ENCODE measurements at places on chromosomes 1 and 21. TPM values are rescaled to one million over a fixed set of nuclear protein-coding genes. Genes with fewer than 3 reads are reported as not detected.

The TENT5C gene
- 1.1 TPM for total RNA-seq

The SLC22A15 gene
- 4.5 TPM for total RNA-seq

DNA sequence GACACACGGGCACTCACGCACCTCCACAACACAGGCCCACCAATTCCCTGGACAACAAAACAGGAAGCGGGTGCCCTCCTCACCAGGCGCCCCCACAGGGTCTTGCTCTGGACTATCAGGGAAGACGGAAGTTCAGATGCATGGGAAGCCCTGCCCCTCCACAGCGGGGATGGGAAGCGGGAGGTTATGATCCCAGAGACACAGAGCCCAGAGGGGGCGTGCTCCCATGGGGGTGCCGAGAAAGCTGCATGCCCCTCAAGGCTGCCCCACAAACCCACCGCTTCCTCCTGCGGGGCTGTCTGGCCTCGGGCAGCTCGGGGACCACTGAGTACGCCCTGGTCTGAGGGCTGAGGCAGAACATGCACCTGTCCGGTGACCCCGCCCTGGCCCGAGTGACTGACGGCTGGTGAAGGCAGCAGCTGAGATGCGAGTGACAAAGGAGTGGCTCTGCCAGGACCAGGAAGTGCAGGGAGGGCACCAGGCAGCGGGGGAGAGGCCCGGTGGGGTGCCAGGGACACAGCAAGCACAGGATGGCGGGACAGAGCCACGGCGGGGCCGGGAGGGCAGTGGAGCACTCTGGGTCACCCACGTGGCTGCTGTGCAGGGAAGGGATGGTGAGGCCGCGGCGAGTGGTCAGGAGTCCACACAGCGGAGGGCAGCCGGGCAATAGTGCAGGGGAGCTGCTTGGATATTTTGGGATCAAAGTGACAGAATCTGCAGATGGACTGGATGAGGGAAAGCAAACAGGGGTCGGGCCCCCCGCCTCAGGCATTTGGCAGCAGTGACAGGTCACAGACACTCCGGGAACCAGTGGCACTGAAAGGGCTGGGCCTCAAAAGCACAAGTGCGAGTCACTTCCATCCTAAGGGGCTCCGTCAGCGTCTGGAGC lies 18.6 kb downstream of the NADK start:
- DNase-seq: no peak

GRCh38 chr1:234667600-234668576 lies 57.9 kb upstream of the IRF2BP2 start:
- DNase-seq: no peak

GRCh38 chr1:155052439-155053395 lies 1.6 kb downstream of the ADAM15 start:
- no peak for DNase-seq

DNA sequence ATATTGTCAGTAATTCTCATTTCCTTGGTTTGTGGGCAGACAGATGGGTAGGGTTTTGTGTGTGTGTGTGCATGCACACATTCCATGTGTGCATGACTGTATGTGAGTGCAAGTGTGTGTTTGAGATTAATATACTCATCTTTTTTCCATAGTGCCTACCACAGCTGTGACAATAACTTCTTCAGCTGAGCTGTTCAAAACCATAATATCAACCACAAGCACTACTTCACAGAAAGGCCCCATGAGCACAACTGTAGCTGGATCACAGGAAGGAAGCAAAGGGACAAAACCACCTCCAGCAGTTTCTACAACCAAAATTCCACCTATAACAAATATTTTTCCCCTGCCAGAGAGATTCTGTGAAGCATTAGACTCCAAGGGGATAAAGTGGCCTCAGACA lies 149.3 kb downstream of the ADGRL2 start:
- DNase-seq: no peak

GRCh38 chr1:10768552-10768951 lies 27.9 kb downstream of the CASZ1 start:
- DNase-seq: no peak

- DNase-seq: no peak
Measured at GRCh38 chr1:117616967-117617366, 11.1 kb downstream of the TENT5C start.

DNA sequence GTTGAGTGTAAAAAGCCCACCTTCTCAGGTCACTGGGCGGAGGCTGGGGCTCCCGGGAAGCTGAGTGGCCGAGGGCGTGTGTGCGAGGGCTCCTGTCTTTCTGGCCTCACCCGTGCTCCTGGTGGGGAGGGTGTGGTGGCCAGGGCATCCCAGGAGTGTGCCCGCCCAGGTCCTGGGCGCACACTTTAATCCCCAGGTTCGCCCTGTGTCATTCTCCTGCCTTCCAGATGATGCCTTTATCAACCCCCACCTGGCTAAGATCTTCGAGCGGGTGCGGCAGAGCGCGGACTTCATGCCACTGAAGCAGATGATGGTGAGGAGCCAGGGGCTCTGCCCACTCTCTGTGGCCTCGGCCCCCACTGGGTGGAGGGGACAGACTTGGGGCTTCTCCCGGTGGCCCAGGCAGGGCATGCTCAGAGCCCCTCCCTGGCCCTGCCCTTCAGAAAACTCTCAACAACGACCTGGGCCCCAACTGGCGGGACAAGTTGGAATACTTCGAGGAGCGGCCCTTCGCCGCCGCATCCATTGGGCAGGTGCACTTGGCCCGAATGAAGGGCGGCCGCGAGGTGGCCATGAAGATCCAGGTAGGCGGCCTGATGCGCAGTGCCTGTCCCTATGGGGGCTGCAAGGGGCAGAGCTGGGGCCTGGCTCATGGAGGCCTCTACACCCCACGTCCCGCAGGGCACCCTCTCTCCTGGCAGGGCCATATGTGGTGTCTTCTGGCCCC lies 42.5 kb downstream of the COQ8A start:
- DNase-seq: no peak

The OPRD1 gene
- 2.5 TPM for total RNA-seq

The SIPA1L2 gene
- 14.3 TPM for total RNA-seq

DNA sequence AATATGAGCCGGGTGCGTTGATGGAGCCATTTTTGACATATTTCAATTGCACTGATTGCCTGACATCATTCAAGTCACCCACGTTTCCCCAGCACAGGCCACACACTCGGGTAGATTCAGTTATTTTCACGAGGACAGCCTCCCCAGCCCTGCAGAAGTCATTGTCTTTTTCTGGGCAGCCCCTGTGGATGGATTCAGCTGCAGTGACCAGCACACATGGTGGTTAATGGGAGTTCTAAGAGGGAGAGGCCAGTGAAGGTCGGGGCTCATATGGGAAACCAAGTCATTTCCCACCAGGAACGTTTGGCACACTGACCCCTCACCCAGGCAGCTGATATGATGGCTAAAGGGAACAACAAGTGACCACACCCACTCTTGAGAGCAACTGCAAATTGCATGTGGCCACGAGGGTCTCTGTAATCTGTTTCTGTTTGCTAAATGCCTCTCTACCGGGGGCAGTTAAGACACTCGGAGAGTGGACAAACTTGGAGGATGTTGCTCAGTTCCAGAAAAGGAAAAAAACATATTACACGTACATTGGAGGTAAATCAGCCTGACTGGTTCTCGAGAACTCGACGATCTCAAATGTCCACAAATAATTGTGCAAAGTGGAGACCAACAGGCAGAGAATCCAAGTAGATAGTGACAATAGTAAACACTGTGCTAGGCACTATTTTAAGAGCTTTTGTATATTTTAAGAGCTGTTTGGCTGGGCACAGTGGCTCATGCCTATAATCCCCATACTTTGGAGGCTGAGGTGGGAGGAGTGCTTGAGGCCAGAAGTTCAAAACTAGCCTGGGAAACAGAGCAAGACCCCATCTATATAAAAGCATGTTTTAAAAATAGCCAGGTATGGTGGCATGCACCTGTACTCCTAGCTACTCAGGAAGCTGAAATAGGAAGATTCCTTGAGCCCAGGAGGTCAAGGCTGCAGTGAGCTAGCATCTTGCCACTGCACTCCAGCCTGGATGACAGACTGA lies 167.2 kb upstream of the IRF2BP2 start:
- DNase-seq: no peak

GRCh38 chr1:72122099-72122880 lies 160.0 kb downstream of the NEGR1 start:
- no peak for DNase-seq

DNA sequence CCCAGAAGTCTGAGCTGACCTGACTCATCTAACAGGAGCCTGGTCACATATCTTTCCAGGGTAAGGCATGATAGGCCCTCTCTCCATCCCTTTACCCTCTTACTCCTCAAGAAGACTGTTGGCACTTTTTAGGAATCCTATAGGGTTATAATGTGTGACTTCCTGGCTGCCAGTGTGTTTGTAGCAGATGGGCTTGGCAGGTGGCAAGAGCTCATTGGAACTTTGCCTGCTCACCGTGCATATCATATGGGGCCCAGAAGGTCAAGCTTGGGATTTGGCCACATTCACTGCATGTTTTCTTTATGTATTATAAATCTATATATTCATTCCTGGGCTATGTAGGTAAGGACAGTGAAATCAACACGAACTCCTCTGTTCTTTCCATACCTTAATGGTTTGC lies 5.2 kb downstream of the KAZN start:
- DNase-seq: no peak

The FNDC5 gene
- 1.2 TPM for total RNA-seq

DNA sequence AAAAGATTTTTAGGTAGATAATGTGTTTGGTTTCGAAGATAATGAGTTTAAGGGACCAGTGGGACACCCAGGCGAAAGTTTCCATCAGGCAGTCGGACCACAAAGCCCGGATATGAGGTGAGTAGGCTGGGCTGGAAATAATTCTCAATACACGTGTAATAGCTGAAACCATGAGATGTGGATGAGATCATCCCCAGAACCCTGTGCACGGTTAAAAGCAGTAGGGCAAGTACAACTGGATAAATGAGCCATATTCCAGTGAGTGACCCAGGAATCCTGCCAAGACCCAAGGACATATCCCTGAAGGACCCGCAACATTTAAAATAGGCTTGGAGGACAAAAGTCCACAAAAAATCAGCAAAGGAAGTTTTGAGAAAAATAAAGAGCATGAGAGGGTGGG lies 21.5 kb upstream of the NHLH2 start:
- DNase-seq: no peak

DNA sequence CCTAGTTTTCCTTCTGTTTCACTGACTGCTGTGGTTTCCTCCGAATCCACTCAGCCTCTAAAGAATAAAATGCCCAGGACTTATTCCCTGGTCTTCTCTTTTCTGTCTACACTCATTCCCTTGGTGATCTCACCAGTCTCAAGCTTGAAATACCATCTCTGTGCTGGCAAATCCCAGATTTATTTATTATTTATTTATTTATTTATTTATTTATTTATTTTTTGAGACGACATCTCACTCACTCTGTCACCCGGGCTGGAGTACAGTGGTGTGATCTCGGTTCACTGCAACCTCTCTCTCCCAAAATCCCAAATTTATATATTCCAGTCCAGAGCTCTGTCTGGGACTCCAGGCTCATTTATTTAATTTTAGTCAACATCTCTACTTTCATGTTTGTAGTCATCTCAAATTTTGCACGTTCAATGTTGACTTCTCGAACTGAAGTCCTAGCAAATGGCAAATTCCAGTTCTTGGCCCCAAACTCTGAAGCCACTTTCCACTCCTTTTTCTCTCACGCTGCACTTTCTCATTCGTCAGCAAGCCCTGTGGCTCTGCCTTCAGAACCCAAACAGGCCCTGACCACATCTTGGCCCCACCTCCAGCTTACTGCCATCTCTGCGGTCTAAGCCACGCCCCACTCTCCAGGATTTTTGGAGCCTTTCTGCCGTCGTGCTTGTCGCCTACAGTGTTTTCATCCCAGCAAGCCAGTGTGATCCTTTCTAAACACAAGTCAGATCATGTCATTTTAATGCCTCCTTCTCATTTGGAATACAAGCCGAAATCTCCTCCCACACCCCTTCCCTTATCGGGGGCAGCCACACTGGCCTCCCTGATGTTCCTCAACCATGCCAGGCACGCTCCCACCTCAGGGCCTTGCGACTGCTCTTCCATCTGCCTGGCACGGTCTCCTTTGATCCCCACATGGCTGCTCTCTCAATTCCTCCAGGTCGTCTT lies 14.2 kb upstream of the TENT5B start:
- DNase-seq: peak; percentile 84

- no peak for DNase-seq
Measured at GRCh38 chr1:160377585-160378206, 10.8 kb downstream of the NHLH1 start.

The ZNF593OS gene
- not detected for total RNA-seq

GRCh38 chr21:34534522-34534921 lies 22.5 kb upstream of the KCNE1 start:
- DNase-seq: no peak

The RGS8 gene
- total RNA-seq: 0.07 TPM

The CA14 gene
- 35.3 TPM for total RNA-seq

GRCh38 chr1:213015099-213016050 lies at the start of gene ANGEL2:
TSS of gene ANGEL2 (minus strand) at chr1:213015867. CDS start at chr1:213015671, 196 bp downstream.
- peak; percentile 95 for DNase-seq

DNA sequence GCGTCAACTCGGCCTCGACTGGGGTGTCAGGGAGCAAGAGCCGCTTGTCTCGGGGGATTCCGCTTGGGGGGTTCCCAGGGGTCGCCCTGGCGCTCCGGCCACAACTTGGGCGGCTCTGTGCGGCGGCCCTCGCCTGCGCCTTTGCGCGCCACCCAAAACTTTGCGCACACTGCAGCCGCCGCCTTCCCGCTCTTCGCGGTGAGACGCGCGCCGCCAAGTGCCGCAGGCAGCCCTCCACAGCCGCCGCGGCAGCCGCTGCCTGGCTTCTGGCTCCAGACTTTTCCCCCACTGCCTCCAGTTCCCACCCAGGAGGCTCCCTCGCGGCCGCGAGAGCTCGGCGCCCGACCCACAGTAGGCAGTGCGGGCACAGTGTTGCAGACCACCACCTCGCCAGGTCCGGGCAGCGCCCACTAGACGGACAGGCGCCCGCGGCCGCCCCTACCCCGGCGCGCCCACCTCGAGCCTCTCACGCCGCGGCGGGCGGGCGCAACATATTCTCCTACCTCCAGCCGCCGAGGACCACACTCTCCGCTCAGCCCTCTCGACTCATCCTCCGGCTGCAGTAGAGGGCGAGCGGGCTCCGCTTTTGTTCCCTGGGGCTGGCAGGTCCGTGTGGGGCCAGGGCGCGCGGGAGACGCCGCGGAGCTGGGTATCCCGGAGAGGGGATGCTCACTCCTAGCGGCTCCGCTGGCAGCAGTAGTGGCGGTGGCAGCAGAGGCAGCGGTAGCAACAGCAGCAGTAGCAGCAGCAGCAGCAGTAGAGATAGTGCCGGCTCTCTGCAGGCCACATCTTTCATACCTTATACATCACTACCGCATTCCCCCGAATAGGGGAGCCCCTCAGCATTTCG lies 296.6 kb downstream of the OMA1 start:
- DNase-seq: peak; percentile 73

- no peak for DNase-seq
Measured at GRCh38 chr1:21188235-21188634, 11.5 kb upstream of the EIF4G3 start.

GRCh38 chr1:27071049-27071416 lies 58.4 kb upstream of the TENT5B start:
- peak; percentile 49 for DNase-seq

The DDAH1 gene
- 27.5 TPM for total RNA-seq

DNA sequence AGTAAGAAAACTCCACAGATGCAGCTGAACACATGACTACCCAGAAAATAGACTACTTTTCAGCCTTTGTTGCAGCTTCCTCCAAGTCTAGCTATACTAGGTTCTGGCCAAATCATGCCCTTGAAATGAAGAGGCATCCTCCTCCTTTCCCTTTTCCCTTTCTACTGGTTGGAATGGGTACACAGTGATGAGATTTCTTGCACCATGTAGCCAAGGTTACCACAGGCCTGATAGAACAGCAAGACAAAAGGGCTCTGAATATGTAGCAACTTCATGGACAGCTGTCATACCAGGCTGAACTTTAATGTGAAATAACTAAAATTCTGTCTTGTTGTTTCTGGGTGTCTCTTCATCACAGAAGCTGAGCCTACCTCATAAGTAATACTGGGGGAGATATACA lies 146.5 kb downstream of the PDE4B start:
- no peak for DNase-seq

GRCh38 chr1:17998889-17999288 lies 108.7 kb upstream of the IGSF21 start:
- DNase-seq: no peak

All from WTC11 (cell line).